Stimulated activated CD8-positive, alpha-beta memory T cell treated with anti-CD3 and anti-CD28 coated beads, Interleukin-4, amount 100 ng/mL, for 48 hours (primary cell): ENCODE measurements at places on chromosomes 3 and 15.

DNA sequence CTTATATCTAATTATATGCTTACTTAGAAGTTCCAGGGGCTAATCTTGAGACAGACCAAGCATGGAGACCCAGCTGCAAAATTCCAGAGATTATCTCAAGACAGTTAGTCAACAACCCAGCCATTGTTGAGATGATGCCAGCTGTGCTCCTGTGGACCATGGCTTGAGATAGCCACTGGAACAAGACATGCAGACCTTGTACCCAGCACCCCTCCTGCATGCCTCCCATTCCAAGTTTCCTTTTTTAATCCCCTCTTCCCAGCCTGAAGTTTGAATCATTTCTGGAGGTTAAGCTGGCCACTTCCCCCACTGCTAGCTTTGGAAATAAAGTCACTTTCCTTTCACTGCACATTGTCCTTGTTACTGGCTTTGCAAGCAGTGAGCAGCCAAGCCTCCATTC is 53.8 kb downstream of the IMPG2 start:
- DNase-seq, result no peak

DNA sequence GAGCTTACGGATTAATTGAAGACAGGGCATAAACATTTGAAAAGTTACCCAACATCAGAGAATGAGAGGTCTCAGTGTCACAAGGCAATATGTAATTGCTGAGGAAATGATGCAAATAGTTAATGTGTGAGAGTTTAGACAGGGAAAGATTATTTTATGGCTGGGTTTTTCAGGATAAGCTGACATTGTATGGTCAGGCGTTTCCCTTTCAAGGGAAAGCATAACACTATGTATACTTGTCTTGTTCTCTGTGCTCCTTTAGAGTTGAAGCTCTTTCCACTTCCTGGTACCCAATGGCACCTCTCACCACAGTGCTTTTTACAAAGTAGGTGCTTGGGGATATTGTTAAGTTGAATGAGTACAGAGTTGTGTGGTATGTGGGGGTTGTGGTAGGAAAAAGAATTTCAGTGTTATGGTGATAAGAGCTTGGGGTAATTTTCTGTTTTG is 19.9 kb downstream of the IQGAP1 start:
- no peak for DNase-seq

- DNase-seq, result peak; percentile 57
These were observed 1.2 kb downstream of the GNAI2 start for GRCh38 chr3:50237133-50237651.

GRCh38 chr3:127671523-127672428 is 976 bp upstream of the ABTB1 start:
- peak; percentile 54 for DNase-seq

GRCh38 chr3:185646382-185647133 is 60.5 kb downstream of the SENP2 start:
- no peak for DNase-seq

DNA sequence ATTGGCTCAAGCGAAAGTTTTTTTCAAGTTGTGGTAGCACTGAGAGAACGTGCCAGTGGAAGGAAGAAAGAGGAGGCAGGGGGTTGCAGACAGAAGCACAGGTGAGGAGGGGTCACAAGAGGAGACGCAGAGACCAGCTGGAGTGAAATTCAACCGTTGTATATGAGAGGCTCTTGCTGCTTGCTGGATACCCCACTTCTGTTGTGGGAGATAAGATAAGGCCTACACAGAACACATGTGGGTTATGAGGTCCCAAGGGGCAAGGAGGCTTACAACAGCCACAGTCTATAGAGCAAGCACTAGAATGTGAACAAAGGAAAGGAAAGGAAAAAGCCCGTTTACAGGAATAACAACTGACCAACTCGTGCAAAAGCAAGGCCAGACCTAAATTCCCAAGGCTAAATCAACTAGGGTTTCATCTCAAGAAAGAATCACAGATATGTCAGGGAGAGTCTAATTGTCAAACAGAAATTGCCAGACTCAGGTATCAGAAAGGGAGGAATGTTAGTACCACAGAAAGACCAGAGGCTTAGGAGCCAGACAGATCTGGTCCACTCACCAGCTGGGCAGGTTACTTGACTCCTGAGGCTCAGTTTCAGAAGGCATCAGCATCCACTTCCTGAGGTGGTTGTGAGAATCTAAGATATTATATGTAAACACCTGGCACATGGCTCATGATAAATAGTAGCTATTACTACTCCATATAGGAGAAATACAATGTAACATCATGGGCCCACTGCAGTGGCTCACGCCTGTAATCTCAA is 60.9 kb downstream of the MSL2 start:
- no peak for DNase-seq

DNA sequence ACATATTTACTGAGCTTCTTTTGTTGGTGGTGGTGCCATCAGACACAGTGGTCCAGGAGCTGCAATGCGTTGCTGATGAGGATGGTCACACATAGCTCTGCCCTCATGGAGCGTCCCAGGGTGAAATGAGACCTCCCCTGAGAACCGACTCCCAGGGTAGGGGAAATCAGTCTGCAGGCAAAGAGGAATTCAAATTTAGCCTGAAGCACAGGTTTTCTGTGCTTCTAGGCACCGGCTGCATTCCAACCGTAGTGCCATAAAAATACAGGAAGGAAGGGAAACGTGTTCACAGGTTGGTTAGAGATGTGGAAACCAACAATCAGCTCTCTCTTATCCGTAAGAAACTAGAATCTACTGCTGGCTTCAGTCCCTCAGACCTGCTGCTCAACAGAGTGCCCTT is 19.2 kb downstream of the SMAD3 start:
- DNase-seq, result no peak

DNA sequence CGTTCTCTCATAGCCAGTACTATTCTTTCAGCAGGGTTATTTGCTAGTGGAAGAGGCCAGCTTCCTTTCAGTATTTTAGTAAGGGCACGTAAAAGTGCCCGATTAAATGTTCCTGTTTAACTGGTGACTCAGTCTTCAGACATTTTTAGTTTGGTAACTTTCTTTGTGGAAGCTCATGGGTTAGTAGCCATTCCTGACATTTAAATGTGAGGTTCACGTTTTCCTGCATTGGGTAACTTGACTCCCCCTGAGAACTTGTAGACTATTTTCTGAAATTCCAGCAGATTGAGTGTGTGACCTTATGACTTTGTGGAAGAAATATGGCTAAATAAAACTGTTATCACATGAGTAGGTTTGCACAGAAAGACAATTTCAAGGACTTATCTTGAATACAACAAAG is 16.9 kb downstream of the ABHD2 start:
- no peak for DNase-seq

GRCh38 chr3:101998256-101998926 is 149.1 kb downstream of the NFKBIZ start:
- DNase-seq, result no peak

GRCh38 chr15:56207711-56208110 is 36.0 kb downstream of the RFX7 start:
- no peak for DNase-seq

- DNase-seq, result no peak
These were observed 23.7 kb downstream of the ABHD2 start for GRCh38 chr15:89111961-89112340.

DNA sequence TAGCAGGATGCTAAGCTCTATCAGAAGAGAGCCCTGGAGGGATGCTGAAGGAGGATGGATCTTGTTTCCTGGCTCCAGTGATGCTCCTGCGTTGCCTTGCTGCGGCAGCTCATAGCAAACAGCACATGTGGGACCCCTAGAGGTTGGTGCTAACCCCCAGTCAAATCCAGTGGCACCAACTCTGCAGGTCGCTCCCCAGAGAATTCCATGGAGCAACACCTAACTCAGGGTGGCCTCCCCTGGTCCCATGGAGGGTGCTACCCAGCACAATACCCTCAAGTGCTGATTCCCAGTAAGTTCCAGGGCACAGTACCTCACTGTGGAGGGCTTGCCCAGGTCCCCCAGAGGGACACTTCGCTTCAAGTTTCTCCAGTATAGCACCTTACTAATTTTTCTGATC is 231.2 kb downstream of the NEK10 start:
- DNase-seq, result no peak

GRCh38 chr3:71582036-71582611 is 1.4 kb downstream of the FOXP1 start:
- peak; percentile 67 for DNase-seq

GRCh38 chr15:47503876-47504275 is 213.4 kb upstream of the SEMA6D start:
- DNase-seq, result no peak

DNA sequence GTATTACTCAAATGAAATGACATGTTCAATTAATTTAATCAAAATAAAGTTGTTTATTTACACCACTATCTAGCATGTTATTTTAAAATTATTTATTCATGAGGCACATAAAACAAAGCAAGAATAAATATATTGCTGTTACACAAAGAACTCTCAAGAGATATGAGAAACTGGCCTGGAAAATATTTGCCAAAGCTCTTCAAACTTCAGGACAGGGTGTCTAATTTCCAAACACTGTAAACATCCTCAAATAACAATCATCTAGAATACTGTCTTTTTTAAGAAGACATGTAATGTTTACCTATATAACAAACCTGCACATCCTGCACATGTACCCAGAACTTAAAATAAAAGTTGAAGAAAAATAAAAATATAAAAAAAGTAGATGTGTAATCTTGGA is 876.6 kb downstream of the TUSC7 start:
- DNase-seq, result no peak

DNA sequence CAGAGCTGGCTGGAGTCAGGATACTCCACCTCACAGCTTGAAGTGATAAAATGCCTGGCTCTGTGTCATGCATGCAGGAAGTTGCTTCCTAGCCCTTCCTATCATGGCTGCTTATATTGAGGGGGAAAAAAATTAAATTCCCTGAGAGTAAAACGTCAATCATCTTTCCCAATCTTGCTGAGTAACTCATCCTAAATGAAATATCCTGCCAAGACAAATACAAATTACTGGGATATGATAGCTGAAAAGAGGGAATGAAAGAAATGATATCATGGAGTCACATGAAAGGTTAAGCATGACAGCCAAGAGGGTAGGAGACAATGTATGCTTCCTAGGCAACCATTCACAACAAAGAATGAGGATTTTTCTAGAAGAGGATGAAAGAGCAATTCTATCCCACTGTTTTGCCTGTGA is 110.6 kb downstream of the ABI3BP start:
- no peak for DNase-seq

DNA sequence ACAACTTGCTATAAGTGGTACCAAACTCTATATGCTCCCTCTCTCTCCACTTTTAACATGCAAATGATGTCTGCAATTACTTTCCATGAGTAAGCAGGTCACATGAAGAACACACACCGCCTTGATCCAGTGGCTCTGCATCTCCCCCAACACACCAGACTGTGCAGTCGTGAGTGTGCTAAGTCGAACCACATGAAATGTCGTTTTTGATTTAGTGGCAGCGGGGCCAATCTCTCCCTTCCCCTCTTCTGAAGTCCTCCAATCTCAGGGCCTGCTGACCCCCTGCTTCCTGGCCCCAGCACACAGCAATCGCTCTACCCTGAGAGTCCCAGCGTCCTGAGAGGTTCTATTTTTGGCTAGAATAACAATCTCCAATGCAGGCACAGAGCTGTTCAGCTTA is 312.5 kb downstream of the SHQ1 start:
- no peak for DNase-seq

DNA sequence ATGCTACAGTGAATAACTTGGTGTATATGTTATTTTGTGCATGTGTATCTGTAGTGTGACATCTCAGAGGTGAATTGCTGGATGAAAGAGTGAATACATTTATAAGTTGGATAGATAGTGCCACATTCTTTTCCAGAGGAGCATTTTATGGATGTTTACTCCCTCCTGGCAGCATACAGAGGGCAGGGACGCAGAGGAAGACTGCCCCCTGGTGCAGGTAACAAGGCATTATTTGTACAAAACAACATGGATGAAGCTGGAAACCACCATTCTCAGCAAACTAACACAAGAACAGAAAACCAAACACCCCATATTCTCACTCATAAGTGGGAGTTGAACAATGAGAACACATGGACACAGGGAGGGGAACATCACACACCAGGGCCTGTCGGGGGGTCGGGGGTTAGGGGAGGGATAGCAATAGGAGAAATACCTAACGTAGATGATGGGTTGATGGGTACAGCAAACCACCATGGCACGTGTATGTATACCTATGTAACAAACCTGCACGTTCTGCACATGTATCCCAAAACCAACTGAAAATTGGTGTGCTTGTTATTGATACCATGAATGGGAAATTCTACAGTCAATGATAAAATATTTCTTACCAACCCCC is 57.9 kb upstream of the CTXND1 start:
- no peak for DNase-seq

DNA sequence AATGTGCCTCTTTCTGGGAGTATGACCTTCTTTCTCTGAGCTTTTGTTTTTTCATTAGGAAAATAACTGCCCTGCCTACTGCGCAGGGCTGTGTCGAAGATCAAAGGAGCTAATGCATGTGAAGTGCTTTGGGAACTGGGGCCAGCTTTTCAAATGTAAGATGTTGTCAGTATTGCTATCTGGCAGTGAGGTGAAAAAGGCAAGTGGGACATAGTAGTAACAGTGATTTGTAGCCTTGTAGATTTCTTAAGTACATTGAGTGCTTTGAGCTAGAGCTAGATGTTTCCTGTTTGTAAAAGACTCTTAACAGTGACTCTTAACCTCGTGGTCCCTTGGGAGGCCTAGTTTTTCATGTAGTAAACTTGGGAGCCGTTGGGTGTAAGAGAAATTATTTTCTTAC is 126.5 kb downstream of the ECT2 start:
- no peak for DNase-seq
